Fibroblast of skin of scalp (primary cell): ENCODE measurements at places on chromosomes 16 and 17.

GRCh38 chr16:14415291-14415690 lies 214.8 kb downstream of the PARN start:
- no peak for DNase-seq

GRCh38 chr17:14198575-14198974 lies 38.1 kb downstream of the CDRT15 start:
- no peak for DNase-seq

DNA sequence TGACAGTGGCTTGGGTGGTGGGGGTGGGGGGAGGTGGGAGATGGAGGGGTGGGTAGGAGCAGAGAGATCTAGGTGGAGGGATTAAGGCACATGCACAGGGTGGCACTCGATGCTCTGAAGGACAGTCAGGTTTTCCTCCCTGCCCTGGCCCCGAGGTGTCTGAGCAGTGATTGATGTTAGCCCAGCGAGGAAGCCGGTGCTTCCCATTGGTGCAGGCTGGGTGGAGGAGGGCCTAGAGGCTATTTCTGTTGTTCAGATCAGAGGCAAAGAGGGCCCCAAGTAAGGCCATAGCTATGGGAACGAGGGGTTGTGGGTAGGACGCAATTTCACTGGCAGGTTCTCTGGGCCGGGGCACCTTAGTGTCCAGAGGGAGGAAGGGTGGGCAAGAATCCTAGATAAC lies 23.1 kb downstream of the CACNA1G start:
- no peak for DNase-seq

DNA sequence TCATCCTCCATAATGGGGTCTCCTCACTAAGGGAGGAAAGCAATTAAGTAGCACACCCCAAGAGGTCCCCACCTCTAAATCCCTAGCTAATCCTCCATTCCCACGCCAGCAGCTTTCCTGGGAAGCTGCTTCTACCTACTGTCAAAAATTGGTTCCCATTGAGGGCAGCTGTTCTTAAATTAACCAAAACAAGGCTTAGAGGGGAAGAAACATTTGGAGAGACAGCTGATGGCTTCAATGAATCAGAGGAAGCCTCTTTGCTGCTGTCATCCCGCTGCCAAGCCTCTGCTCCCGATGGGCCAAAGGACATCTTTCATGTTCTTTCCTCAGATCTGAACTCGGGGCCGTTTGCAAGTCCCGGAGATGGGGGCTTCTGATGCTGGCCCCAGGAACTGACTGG lies 26.6 kb downstream of the AIPL1 start:
- no peak for DNase-seq

GRCh38 chr17:49388290-49388640 lies 26.2 kb upstream of the ZNF652 start:
- DNase-seq = no peak

DNA sequence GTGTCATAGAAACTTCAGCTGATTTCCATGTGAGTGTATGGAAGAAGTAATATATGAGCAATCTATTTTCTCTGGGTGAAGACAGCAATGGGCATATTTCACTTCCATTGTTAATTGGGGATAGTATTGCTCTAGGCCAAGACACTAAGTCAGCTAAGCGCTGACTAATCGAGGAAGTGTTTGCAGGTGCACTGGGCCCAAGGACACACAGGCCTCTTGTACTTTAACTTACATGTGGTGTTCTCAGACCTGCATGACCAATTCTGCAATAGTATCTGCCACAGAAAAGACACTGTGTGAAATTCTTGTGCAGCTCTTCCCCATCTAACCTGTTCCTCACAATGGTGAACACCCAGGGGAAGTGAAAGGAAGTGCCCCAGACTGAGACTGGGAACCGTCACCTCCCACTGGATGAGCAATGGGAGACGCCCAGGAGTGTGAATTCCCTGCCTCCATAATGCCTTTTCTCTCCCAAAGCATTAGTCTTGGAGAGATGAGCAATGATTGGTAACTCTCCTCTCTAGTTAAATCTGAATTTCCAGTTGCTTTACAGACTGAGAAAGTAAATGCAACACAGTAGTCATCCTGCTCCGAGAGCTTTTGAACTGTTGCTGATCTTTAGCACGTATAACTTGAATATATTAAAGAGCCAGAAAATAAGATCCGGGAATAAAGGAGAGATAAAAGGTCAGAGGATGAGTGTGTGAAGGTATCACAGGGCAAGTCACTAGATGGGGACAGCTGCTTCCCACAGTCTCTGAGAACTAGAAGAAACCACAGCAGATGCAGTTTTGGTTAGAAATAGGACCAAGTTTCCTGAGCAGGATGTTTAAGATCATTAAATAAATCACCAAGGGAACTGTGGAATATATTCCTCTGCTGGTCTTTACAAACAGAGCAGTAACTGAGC lies 82.6 kb downstream of the CDK5R1 start:
- DNase-seq = no peak

- no peak for DNase-seq
These were observed 21.6 kb upstream of the PSMC5 start for GRCh38 chr17:63805591-63805990.

- DNase-seq = no peak
These were observed 93.4 kb upstream of the CBX4 start for GRCh38 chr17:79932451-79933306.

- DNase-seq = no peak
These were observed 35.3 kb downstream of the ADGRG5 start for GRCh38 chr16:57577691-57578224.

- peak; percentile 13 for DNase-seq
These were observed 661 bp downstream of the TEX2 start for GRCh38 chr17:64262198-64262999.

GRCh38 chr17:13740686-13741085 lies 139.0 kb upstream of the HS3ST3A1 start:
- DNase-seq = peak; percentile 28

DNA sequence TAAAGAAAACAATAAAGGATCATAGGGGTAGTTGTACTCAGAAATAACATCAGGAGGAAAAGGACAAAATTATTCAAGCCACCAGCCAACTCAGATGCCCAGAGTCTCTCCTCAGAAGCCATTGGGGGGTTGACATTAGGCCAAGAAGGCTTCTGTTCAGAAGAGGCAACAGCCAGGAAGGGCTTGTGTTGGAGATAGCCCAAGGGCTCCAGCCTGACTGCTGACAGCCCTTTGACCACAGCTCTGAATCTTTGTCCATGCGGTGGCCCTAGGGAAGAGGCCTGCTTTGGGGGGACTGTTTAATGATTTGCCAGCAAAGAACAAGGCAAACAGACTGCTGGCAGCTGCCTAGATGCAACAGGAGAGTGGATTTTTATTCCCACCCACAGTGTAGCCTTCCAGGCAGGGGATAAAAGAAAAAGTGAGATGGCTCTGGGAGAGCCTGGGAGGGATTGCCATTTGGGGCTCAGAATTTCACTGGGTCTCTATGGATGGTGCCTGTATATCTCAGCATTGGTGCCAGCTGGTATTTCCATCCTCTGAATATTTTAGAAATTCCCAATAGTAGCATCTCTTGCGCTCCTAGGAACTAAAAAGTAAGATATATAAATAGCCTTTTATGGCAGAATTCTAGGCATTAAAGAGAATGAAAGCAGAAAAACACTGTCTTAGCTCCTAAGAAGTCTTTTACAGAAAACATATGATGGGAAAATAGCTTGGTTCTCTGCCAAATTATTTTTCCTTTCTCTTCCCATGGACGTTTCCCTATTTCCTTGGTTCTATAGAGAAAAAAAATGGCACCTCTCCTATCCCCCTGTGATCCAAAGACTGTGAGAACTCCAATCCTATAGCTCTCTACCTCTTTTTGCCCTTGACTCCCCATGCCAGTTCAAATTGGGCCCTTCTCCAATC lies 29.4 kb upstream of the SUPT4H1 start:
- no peak for DNase-seq

DNA sequence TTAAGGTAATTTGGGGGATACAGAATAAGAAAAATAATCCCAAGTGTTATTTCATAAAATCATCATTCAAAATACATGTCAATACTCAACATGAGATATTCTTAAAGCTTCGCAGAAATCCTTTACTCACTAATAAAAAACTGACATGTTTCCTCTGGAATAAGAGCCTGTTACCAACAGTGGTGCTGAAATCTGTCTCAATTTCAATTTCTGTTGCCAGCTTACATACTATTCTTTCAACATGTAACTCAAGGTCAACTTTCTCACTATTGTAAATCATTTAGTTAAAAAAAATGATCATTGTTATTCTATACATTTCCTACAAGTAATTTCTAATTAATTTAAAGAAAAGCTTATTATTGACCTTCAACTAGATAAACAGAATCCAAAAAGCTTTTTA lies 67.9 kb downstream of the CEP95 start:
- no peak for DNase-seq

DNA sequence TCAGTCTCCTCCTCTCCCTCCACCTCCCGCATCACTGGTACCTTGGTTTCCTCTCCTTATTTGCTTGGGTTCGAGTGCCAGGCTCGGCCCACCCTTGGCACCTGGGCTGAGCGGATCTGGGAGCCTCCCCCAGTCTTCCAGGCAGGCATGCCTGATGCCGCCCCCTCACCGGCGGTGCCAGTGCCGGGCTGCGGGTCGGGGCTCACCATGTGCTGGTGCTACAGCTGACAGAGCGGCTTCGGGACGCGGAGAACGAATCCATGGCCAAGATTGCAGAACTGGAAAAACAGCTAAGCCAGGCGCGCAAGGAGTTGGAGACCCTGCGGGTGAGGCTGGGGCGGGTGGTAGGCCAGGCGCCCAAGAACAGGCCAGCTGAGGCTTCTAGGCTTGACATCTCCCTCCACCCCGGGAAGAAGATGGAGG lies 19.2 kb downstream of the FMNL1 start:
- no peak for DNase-seq

DNA sequence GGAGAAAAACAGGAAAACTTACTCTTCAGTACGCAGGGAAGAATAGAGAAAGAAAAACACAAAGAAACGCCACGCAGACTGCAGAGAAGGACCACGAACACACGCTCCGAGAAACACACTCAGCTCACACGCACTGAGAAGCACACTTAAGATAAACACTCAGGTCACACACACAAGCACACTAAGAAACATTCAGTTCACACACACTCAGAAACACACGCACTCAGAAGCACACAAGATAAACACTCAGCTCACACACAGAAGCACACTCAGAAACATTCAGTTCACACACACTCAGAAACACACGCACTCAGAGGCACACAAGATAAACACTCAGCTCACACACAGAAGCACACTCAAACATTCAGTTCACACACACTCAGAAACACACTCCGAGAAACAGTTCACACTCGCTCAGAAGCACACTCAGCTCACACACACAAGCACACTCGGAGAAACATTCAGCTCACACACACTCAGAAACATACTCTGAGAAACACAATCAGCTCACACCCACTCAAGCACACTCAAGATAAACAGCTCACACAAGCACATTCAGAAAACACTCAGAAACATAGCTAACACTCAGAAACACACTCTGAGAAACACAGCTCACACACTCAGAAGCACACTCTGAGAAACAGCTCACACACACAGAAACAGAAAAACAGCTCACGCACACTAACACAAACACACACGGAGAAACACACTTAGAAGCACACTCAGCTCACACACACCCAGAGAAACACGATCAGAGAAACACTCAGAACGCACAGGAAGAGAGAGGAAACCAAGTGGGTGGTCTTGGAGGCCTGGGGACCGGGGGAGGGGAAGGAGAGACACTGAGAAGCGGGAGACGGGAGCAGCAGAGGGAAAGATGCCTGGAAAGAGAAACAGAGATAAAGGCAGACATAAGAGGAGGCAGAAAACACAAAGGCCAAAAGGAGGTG lies 908 bp downstream of the TMEM98 start:
- peak; percentile 32 for DNase-seq

GRCh38 chr16:50473356-50473945 lies 74.7 kb upstream of the NKD1 start:
- DNase-seq = no peak

- peak; percentile 50 for DNase-seq
These were observed 22.0 kb downstream of the CAMKK1 start for GRCh38 chr17:3870871-3871306.

GRCh38 chr17:44000141-44000860 lies 4.1 kb upstream of the NAGS start:
- no peak for DNase-seq

- DNase-seq = no peak
These were observed 450.4 kb downstream of the MAF start for GRCh38 chr16:79150151-79150550.

DNA sequence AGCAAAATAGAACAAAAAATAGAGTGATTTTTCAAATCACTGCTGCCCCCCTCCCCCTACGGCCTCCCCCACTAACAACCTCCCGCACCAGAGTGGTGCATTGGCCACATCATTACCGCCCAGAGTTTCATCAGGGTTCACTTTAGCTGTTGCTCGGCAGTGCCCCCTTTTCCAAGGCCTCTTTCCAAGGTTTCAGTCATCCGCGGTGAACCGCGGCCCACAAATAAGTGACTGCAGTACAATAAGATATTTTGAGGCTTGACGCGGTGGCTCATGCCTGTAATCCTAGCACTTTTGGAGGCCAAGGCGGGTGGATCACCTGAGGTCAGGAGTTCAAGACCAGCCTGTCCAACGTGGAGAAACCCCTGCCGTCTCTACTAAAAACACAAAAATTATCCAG lies 180.0 kb downstream of the MAF start:
- DNase-seq = no peak

DNA sequence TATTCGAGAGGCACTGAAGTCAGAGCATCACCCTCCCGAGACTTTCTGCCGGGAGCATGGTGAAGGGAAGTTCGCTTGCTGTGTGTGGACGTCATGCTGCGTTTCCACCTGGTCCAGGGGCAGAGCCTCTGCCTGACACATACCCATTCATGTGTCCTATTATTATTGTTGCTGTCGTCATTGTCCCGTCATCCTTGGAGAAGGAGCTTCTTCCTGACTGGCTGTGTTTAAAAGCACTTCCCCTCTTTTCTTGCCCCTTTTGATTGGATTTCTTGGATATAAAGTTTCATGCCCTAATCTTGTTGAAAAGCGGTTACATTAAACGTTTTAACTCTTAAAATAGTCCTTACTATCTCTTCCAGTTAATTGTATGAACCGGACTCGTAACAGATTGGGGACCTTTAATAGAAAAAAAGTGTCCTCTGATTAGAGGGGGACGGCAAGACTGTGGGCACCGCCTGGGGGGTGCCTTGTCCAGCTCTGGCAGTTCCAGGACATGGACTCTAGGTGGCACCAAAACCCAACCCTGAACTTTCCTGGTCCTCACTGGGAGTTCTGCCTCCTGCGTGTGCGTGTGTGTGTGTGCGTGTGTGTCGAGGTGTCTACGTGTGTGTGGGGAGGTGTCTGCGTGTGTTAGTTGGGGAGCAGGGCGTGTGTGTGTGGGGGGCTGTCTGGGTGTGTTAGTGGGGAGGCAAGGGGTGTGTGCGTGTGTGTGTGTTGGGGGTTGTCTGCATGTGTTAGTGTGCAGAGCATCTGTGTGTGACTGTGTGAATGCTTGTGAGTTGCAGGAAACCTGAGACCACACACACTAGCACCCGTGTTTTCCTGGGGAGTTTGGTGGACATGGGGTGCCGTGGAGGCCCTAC lies 133.3 kb upstream of the CIBAR2 start:
- peak; percentile 81 for DNase-seq
